NCI-H2107 (cell line): ENCODE measurements at places on chromosomes 2 and 18.

DNA sequence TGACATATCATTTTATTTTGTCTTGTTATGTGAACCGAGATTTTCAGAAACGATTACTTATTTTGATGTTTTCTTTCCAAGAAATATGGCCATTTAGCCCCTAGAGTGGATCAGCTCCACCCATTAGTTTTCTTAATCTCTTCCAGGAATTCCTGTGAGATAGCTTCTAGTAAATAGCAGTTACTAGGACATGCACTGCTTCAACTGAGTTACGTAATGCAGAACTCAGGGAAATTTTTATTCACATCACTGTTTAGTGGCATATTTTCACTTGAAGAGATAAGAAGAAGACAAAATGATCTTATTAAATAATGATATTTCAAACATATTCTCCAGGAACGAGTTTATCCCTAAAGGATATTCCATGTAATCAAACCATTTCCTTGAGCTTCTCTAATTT is 573.5 kb upstream of the CNTNAP5 start:
- DNase-seq: no peak

DNA sequence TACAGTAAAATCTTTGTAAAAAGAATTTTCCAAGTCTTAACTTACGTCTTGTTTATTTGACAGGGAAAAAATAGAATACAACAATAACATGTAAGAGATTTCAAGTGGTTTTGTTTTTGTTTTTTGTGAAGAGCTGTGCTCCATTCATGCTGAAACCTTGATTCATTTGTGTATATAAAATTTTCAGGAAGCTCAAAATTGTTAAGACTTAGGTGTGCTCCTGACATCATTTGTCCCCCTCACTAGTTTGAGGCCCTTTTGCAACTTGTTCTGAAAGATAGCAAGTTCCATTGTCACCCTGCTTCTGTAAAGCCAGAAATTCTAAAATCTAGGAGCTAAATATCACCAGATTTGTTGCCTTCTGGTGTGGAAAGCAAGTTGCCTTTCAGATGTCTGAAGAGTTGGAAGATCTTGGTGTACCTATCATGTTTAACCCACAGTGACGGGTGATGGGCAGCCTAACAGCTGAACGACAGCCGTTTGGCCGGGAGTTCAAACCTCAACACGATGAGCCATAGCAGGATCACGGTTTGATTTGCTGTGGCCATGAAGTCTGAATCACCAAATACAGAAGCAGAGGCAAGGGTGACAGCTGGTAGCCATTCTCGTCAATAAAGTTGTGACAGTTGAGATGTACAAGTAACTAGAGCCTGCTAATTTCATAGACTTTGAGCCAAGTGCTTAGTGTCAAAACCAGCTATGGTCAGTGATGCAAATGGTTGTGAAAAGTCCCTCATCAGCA is 205.5 kb upstream of the SP5 start:
- DNase-seq: no peak

DNA sequence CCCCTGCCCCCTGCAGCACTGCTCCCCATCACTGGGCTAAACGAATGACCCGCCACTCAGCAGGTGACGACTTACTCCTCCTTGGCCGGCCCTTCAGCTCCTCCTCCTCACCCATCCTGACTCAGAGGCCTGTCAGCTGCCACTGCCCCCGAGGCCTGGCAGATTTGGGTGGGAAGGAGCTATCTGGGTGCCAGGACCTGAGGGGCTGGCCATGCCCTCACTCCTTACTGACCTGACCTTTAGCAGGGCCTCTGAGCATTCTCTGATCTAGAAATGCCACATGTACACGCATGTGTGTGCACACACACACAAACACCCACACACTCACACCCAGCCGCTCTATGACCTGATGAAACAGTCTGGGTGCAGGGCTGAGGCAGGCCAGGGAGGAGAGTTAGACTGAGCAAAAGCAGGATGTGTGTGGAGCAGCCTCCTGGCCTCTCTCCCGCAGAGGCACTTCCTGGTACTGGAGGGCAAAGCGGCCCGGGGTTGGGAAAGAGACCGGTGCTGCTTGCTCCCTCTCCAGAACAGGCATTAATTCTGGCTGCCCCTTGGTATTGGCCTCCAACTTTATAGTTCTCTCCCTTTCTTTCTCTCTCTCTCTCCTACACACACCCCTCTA is 68.0 kb downstream of the ZFP36L2 start:
- no peak for DNase-seq

GRCh38 chr2:30666266-30666874 is 140.9 kb downstream of the CAPN13 start:
- no peak for DNase-seq

GRCh38 chr2:231394211-231395141 is 1.0 kb upstream of the B3GNT7 start:
- DNase-seq: no peak

DNA sequence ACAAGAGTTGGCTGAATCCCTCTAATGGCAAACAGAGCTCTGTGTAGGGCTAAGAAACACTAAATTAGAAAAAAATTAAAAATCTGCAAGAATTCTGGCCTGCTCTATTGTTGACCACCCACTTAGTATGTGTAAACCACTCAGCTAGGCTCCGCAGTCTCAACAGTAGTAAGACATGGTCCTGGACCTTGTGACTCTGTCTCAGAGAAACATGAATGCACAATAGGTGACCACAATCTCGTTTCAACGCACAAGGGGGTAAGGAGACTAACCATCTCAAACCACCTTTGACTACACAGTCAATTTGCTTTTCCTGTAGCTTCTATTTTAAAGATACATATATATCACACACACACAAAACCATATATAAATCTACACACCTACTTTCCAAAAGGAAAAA is 16.5 kb downstream of the SEPTIN10 start:
- no peak for DNase-seq

DNA sequence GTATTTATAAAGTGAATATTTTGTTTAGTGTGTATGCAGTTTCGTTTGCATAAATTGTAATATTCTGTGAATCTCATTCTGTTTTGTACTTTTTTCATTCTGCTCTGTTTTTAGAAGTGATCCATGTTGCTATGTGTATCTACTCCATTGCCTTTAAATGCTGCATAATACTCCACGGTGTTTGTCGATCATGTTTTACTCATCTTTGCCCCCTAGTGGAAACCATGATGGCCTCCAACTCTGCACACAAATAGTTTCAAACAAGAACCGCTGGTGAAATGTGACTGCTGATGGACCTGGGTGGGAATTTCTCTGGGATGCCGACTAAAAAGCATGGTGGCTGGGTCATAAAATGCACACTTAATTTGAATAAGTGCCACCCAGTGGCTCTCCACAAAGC is 32.0 kb upstream of the SKOR2 start:
- DNase-seq: no peak

GRCh38 chr2:174662459-174662858 is 64.9 kb upstream of the WIPF1 start:
- no peak for DNase-seq

DNA sequence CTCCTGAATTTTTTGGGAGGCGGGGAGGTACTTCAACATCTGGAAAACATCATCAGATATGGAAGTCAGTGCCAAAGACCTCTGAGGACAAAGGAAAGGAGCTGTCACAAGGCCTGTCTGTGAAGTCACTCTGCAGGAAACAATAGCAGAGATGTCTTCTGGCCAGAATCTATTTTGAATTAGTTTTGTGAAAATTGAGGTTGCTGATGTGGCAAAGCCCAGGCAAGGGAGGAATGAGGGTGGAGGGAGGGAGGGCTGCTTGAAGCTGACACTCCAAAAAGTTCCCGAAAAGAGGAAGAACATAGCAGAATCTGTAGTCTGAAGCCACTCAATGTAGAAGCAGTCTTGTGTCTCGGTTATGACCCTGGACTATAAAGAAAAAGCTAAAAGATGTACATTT is 151.1 kb upstream of the LHCGR start:
- no peak for DNase-seq
